ENCODE measurements at places on chromosomes 12 and 14.
A peak's percentile ranks its signal among the peaks of the same experiment; 100 is the strongest.

DNA sequence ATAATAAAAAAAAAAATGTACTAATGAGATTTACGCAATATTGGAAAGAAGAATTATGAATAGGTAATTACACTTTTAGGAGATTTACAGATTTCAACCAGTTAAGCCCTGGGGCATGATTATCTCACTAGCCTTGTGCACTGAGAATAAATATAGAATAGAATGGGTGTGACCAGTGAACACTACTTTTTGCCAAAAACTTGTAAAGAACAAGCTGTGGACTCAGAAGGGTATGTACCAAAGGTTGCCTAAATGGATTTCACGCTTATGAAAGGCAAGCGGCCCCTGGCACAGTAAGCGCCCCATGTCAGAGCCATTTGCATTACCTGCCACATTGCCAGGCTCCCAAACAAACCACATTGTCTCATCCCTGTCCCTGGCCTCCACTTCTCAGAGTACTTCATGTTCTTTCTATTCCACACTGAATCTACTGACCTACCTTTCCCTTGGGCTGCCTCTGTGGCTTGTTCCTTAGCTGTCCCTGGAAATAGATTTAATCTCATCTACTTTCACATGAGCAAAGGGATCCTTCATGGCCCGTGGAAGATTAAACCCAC, 170.6 kb upstream of the DIO2 start:
- no peak for DNase-seq

DNA sequence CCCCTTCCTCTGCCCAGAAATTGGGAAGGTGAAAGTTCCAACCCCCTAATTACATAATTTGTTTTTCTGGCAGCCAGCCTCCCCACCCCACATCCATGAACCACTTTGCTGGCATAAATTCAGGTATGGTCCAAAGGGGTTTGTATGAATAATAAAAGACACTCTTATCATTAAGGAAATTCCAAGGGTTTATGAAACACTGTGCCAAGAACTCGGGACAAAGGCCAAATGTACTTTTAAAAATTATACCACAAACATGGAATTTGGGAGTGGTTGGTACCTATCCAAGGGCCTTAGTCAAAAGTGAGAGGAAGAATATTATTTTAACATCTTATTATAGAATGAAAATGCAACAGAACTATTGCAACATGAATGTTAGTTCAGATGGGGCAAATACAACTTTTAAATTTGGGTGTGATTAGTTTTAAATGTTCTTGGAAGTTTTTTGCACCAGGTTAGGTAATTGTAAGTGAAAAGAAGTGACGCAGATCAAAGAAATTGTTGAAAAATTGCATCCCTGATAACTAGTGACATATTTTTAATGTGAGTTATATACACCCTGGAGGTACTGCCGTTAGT, 217.8 kb downstream of the TMEM117 start:
- DNase-seq, result no peak

- no peak for DNase-seq
These were observed 534.7 kb downstream of the RPS29 start for GRCh38 chr14:49051328-49052060.

- DNase-seq, result no peak
These were observed 76.4 kb downstream of the IFNG-AS1 start for GRCh38 chr12:68065687-68066086.

DNA sequence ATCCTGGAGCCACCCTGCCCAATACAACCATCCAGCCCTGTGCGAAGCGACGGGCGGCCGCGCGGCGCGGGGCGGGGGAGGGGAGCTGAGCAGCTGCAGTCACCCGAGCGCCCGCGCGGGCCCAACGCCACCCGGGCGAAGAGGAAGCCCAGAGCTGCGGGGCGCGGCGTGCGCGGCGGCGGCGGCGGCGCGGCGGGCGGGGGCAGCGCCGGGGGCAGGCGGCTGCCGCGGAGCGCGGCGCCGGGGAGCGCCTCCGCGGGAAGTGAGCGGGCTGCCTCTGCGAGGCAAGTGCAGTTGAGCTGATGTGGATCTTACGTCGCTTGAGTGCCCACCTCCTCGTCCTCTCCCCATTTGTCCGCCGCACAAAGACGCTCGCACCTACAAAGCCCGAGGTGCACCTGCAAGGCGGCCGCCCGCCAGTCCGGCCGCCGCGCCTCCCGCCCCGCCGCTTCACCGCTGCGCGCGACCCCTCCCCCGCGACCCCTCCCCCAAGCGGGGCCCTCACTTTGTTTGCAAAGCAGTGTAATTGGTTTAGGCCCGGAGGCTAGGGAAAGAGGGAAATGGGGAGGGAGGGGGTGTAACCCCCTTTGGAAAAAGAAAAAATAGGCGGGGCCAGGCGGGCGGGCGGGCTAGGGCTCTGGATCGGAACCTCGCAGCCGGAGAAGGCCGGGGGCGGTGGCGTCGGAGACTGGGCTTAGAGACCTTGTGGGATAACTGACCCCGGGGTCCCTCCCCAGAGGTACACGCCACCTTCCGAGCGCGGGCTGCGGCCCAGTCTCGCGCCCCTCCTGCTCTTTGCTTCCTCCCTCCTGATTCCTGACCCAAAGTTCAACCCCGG, at the start of the genes FOXA1 and TTC6:
Gene FOXA1 (minus strand): TSS at position 279 of the 838 bp plus-strand sequence. CDS start 277 bp downstream, at position 2.
Gene TTC6 (plus strand): TSS at position 659 of the 838 bp plus-strand sequence. CDS start 26,436 bp downstream, outside the sequence.
- no peak for DNase-seq

DNA sequence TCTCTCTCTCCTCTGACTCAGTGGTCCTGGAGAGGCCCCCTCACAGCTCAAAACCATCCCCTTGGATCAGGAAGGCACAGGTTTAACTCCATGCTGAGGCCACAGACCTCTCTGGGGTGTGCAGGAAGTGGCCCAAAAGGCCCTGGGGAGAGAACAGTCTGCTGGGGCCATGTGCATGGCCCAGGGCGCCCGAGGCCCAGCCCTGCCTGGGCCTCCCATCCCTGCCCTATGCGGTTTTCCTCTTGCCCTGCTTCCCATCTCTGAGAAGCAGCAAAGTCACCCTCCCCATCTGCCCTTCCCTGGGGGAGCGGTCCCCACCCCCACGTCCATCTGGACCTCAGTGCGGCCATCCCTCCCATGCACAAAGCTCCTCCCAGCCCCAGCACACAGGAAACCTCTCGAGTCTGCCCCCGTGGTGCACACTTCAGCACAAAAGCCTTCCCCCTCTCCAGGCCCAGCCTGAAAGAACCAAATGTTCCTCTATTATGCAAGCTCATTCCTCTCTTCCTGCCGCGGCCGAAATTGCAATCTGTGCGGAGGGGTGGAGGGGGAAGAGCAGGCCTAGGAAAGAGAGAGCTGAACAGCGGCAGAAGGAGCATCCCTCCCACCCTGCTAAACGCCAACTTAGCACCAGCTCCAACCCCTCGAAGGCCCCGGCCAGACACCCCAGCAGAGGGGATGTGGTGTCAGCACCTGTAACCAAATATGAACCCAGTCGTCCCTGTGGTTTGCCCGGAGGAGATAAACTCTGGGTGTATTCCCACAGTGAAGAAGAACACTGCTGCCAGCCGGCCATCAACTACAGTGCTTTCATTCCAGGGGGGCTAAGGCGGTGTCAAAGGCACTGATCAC, 108.5 kb downstream of the SCARB1 start:
- DNase-seq, result no peak

GRCh38 chr12:71892059-71892458, 46.6 kb upstream of the TPH2 start:
- no peak for DNase-seq

DNA sequence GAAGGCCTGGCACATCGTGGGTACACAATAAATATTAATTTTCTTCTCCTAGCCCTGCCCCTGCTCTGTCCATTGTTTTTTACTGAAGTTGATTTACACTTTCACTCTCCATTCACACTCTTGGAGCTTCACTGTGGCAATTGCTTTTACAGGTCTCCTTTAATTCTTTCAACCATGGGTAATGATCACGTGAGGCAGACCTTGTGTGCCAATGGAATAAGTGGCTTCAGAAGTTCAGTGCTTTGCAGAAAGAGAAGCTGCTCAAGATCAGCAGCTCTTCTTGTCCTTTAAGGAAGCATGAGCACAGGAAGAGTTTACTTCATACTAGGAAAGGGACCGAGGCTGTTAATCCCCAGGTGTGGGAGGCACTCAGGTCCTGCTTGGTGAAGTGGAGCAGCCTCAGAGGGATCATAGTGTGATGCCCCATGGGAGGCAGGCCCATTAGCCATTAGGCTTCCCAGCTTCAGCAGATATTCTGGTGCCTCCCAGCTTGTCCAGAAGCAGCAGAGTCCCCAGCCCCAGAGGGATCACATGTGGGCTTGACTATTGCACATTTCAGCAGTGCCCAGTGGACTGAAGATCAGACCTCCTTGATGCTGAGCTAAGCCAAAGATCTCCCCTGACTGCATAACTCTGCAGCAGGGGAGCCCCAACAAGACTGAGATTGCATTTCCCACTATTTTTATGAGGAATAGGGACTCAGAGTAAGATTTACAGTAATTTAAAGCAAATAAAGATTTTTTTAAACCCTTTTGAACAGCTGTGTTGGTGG, 5.0 kb upstream of the SLC35F4 start:
- DNase-seq, result no peak

- no peak for DNase-seq
These were observed 72.8 kb downstream of the IRF2BPL start for GRCh38 chr14:76955575-76956315.

DNA sequence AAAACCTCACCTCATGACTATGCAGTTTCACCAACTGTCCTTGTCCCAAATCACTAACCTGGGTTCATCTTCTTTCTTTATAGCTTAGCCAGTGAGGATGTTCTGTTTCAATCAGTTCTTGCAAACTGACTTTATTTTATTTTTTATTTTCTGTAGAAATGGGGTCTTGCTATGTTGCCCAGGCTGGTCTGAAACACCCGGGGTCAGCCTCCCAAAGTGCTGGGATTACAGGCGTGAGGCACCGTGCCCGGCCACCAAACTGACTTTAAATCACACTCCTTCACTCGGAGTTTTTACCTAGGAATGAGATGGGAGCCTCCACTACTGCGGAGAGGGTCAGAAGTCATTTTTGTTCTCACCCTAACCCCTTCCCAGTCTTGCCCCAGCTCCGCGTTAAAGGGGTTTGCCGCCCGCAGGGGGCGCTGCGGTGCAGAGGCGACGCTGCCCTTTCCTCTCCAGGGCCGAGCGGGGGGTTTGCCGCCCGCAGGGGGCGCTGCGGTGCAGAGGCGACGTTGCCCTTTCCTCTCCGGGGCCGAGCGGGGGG, 7.0 kb upstream of the B4GALNT3 start:
- peak; percentile 13 for DNase-seq

GRCh38 chr14:67951529-67952135, 132.1 kb downstream of the RAD51B start:
- no peak for DNase-seq

- no peak for DNase-seq
These were observed 30.3 kb downstream of the TTC7B start for GRCh38 chr14:90785876-90786450.

GRCh38 chr12:26798640-26799039, 34.4 kb downstream of the ITPR2 start:
- DNase-seq, result no peak

DNA sequence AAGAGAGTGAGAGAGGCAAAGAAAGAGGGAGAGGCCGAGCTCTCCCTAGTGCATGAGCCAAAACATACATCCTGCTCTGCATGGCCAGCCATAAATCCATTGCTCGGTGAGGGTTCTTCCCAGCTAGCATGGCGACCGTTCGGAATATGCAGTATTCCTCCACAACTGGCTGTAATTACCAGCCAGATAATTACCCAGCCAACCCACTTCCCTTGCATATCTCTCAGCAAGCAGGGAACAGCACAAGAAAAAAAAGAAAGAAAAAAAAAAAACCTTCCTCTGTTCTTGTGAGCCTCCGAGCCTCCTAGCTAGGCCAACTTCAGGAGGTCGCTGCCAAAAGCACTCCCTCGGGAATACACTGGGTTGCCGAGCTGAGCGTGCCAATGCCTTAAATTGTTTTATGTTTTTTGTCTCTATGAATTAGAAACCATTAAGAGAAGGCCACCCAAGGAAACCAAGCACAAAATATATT, 567.9 kb downstream of the MED13L start:
- DNase-seq, result no peak

GRCh38 chr14:30108975-30109700, 181.5 kb upstream of the PRKD1 start:
- DNase-seq, result no peak

- no peak for DNase-seq
These were observed 35.1 kb upstream of the BATF start for GRCh38 chr14:75487155-75487671.

DNA sequence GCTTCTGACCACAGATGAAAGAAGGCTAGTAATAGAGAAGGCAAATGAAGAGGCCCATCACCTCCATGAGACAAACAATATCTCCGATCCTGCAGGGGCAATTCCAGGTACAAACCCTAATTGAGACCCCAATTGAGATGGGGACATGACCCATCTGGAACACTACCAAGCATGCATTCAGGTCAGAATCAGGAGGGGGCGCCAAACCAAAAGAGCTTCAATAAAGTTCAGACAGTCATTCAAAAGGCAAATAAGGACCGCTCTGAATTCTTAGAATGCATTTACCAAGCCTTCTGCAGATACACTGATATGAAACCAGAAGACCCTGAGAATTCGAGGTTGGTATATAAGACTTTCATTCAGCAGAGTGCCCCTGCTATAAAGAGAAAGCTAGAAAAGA, 10.2 kb upstream of the EDDM3B start:
- no peak for DNase-seq

DNA sequence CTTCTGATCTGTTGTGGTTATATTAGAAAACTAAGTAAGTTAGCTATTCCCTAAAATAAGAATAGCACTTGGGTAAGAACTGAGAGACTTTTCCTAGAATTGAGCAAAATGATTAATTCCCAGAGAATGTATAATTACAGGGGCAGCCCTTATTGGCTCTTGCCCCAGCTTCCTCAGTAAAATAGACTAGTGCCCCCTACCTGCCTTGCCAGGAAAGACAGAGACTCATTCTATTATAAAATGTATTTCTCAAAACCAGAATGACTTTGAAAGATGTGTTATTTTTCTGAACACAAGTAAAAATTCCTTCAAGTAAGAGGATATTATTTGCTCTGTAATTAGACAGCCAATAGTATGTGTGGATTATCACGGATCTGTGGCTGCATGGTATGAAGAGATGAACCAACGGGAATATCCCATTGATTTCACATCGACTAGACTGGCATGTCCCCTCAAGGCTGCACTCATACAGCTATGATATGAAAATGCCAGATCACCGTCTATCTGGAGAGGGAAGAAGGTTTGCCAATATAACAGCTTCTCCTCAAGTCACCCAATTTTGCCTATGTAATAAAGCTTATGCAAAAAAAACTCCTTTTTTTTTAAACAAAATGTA, 7.4 kb upstream of the GLRX5 start:
- no peak for DNase-seq

- no peak for DNase-seq
These were observed 10.4 kb upstream of the TMEM263 start for GRCh38 chr12:106945261-106945851.

- DNase-seq, result no peak
These were observed 4.1 kb upstream of the KRT84 start for GRCh38 chr12:52389313-52390207.

DNA sequence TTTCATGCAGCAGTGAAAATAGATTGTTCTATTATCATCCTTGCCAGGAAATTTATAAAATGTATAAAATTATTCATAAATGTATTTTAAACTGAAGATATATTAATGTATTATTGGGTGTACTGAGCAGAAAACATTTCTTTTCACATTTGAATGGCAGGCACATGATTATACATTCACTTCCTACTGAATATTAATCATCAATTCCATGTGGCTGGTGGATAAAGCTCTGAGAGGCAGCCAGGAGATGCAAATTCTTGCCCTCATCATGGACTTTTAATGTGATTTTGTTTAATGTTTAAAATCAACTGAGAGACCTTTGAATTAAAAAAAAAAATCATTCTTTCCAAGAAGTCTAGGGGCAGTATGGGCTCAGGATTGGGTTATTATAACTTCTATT, 40.8 kb downstream of the ANO6 start:
- DNase-seq, result no peak
